ENCODE measurements at places on chromosomes 6 and 20.

DNA sequence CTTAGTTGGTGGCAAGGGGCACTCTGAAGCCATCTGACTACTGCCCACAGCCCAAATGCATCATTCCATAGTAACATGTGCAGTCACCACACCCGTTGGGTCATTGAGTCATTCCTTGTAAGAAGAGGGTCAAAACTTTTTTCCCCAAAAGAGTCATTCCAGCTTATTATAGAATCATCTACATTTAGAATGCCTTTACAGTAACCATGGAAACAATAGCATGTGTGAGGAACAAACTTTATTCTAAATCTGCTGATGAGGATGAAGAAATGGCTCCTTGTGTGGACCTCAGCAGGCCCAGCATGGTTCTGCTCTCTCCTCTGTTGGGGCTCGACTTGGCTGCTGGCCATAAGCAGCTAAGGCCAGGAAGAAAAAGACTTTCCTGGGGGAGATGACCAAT is 111.2 kb upstream of the PTPRT start:
- no peak for DNase-seq

DNA sequence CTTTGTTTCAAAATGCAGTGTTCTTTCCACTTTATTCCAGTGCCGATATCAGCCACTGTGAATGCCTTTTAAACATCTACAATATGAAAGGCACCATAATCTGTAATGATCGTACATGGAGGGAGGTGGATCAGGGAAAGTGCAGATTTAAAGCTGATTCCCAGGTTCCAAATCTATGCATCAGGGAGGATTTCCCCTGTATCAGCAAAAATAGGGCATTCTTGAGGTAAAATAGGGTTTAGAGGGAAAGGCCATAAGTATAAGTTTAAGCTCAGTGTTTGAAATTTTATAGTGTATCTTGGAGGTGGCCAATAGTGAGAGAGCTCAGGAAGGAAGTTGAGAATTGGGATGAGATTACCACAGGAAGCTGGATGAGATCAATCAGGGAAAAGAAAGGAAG is 289.7 kb upstream of the ID4 start:
- DNase-seq = no peak

DNA sequence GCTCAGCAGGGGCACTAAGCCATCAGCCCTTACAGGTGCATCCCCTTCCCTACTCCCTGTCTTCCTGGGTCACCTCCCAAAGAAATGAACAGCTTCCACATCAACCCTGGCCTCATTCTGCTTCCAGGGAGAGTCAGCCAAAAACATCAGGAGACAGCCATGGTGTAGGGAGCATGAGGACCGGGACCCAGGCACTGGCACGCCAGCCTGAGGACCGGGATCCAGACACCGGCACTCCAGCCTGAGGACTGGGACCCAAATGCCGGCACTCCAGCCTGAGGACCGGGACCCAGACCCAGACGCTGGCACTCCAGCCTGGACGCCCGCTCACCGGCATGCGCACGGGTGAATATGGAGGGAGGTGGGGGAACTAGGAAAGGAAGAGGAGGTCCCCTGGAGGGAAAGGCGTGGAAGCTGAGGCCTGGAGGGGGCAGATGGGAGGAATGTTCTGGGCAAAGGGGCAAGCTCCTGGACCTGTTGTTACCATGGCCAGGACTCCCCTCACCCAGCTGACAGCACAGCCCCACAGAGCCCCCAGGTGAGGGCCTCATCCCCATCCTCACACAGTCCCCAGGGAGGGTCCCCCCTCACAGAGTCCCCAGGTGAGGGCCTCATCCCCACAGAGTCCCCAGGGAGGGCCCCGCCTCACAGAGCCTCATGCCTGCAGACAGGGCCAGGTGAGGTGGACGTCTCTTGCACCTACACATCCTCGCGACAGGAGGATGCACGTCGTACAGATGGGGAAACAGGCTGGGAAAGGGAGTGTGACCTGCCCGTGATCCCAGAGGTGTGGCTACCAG is 26.0 kb upstream of the MRGBP start:
- DNase-seq = no peak

DNA sequence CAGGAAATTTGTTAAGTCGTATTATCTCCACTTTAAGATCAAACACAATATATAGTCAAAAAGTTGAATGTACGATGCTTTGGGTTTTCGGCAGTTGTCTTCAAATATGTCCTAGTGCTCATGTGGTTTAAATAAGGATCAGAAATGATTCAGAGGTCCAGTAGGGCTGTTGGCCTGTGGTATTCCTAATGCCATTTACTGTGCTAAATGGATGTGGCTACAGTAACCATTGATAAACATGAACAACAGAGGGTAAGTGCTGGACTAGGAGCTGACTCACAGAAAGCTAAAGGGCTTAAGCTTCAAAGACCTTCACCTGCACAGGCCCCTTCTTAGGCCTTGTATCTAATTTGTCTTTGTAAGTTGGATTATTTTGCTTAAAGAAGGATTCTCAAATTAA is 80.5 kb upstream of the TPD52L1 start:
- DNase-seq = no peak

DNA sequence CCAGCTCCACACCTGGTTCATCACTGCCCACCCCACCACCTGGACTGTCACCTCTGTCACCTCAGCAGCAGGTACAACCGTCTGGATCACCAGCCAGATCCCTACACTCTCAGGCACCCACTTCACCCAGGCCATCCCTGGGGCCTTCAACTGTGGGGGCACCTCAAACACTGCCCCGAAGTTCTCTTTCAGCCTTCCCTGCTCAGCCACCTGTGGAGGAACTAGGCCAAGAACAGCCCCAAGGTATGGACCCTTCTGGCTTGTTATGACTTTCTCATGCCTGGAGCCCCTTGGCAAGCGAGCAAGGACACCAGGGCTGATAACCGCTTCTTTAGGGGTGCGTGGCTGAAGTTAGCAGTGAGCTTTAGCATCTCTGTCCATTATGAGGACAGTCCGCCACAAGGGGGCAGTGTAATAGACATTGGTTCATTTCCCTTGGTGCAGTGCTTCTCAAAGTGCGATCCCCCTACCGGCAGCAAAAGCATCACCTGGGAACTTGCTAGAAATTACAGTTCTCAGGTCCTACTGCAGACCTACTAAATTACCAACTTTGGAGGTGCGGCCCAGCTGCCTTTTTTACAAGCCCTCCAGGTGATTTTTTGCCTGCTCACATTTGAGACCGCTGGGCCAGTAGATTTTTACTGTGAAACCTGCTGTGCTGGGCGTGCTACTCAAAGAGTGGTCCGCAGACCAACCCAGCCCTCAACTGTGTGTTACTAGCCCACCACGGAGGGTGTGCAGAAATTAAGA is 32.5 kb downstream of the PNPLA1 start:
- DNase-seq = peak; percentile 84

GRCh38 chr6:41190791-41191190 is 10.2 kb downstream of the TREML2 start:
- no peak for DNase-seq

GRCh38 chr20:41869261-41869660 is 251.1 kb upstream of the CHD6 start:
- no peak for DNase-seq

DNA sequence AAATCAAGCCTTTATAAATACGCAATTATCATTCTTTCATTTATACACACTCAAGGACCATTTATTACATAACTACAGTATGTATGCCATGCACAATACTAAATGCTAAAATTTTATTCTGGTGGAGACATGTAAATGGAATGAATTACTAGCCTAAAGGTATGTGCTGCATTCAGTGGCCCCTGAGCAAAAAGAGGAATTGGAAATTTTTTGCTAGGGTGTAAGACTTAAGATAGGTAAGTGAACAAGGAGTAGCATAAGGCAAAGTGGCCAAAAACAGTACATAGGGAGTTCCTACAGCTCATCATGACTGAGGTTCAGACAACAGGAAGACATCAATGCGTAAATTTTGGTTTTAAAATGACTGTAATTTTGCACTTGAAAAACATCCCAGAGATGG is 2.3 kb upstream of the MTFR2 start:
- DNase-seq = no peak

DNA sequence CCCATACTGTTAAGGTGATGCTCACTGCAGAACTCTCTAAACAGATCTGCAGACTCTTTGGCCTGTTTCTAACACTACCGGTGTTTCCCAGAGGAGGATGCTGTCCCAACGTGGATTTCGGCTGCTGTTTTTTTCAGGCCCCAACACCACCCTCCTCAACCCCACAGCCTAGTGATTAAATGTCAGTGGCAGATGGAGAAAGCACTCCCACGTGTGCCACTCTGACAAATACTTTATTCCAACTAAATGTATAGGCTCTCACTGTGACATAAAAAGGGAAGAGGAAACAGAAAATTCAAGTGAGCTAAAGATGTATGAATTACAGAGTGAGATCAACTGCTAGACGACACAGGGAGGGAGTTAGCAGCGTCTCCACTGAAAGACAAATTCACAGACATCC is 3.6 kb downstream of the TBC1D20 start:
- DNase-seq = no peak

- DNase-seq = no peak
Measured at GRCh38 chr6:150622476-150622875, 22.8 kb downstream of the PLEKHG1 start.

GRCh38 chr6:112259337-112259675 is 4.9 kb upstream of the LAMA4 start:
- no peak for DNase-seq

DNA sequence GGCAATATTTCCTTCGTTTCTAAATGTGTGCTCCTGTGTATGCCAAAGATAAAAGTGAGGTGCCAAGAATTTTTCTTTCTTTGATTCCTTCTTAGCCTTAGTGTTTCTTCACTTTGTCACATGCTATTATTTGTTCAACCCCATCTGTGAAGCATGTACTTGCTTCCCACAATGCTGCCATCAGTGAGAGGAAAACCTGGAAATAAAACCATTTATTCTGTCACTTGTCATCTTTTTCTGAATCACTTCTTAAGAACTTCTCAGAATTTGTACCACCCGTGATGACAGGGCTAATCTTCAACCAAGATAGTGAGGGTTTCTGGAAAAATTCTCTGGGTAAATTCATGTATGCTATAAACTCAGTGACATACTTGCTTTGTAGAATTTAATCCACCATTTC is 450.1 kb downstream of the COL12A1 start:
- DNase-seq = no peak

DNA sequence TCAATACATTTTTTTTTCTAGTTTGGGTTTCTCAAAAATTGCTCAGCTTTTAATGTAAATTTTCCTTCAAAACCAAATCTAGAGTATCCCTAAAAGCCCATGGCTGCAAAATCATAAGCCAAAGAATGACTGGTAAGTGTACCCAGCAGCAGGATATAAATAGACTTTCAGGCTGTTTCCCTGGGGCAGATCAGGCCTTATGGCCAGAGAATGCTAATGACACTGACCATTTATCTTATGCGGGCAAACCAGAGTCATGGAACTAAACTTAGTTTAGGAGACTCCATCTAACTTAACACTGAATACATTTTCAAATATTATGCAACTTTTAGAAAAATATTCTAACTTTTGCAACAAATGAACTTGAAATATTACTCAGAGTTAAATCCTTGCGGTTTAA is 7.4 kb downstream of the OSER1 start:
- DNase-seq = no peak

DNA sequence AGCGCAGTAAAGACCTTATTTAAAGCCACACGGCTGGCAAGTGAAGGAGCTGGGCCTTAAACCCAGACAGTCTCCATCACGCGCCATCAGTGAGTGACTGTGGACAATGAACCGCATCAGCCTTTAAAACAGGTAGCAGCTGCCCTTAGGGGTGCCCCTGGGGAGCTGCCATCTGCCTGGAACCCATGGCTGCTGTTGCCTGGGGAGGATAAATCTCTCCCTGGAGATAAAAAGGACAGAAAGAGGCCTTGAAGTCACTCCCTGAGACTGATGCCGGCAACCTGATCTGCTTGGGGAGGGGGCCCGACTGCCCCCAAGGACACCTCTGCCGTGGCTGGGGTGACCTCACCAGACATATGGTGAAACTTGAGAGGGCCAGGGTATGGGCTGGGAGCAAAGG is 73.5 kb downstream of the PREX1 start:
- DNase-seq = no peak

- no peak for DNase-seq
Measured at GRCh38 chr6:154491567-154492470, 18.7 kb downstream of the CNKSR3 start.

GRCh38 chr6:51569594-51569993 is 517.8 kb downstream of the PKHD1 start:
- DNase-seq = no peak
